ENCODE measurements at places on chromosomes 3 and 15.

DNA sequence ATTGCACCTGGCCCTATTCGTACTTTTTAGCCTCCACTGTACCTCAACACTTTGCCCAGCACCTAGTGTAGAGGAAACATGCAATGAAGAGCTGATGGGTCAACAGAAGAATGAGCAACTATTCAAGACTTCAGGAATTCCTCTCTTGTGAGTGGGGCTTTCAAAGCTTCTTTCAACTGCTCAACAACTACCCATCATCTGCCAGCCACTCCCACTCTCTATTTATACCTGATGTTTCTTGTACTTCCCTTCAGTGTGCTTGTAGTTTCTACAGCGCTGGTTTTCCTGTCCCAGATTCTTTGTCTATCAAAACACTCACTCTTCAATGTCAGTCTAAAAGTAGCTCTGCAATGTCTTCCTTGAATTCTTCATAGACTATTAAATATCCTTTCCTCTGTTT is 168.3 kb upstream of the LPP start:
- DNase-seq: no peak

GRCh38 chr3:107956991-107957900 is 133.6 kb downstream of the CD47 start:
- peak; percentile 82 for DNase-seq

- no peak for DNase-seq
Observed at GRCh38 chr3:171195686-171196085, 169.2 kb upstream of the SLC2A2 start.

- no peak for DNase-seq
Observed at GRCh38 chr3:69352305-69353087, 33.4 kb downstream of the FRMD4B start.

- DNase-seq: no peak
Observed at GRCh38 chr3:185629554-185630181, 43.6 kb downstream of the SENP2 start.

GRCh38 chr3:15973940-15974339 is 176.2 kb upstream of the ANKRD28 start:
- no peak for DNase-seq

DNA sequence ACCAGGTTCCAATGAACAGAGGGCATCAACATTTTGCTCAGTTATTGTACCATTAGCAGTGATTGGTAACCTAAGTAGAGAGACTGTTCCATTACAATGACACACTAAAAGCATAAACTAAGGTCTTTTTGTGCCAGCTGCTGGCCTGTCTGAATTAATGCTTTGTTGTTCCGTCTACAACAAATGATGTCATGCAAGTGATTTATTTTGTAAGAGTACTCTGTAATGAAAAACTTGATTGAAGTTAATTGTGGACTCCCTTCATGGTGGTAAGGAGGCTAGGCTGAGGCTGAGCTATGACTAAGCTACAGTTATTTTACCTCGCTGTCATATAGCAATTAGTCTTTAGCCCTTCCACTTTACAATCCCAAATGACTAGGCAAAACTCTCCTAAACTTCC is 23.2 kb downstream of the RCN2 start:
- no peak for DNase-seq

DNA sequence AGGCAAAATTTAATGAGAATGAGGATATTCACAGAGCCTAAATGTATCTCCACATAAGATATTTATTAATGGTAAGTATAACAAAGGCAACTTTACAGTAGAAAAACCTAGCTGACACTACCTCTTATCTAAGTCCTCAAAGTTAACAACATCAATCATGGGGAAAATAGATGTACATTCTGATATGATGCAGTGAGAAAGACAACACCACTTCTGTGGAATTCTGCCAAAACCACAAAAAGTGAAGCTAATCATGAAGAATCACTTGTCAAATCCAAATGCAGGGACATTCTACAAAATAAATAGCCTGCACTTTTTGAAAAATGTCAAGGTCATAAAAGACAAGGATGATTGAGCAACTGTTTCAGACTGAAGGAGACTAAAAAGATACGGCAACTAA is 27.5 kb upstream of the EOMES start:
- DNase-seq: peak; percentile 28

DNA sequence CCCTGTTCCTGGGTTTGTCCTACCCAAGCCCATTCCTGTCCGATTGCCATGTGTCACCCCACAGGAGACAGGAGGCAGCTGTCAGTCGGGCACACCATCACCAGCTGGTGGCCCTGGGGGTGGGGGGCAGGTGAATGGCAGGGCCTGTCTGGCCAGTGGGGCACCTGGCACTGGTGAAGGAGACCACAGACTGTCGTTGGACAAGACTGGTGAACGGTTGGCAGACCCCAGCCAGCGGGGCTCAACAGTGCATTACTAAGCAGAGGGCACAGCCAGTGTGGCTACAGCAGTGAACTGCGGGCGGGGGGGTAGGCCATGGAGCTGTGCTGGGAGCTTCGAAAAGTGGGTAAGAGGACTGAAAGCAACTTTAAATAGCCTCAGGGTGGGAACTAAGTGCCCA is 2.1 kb downstream of the SEMA7A start:
- DNase-seq: no peak

DNA sequence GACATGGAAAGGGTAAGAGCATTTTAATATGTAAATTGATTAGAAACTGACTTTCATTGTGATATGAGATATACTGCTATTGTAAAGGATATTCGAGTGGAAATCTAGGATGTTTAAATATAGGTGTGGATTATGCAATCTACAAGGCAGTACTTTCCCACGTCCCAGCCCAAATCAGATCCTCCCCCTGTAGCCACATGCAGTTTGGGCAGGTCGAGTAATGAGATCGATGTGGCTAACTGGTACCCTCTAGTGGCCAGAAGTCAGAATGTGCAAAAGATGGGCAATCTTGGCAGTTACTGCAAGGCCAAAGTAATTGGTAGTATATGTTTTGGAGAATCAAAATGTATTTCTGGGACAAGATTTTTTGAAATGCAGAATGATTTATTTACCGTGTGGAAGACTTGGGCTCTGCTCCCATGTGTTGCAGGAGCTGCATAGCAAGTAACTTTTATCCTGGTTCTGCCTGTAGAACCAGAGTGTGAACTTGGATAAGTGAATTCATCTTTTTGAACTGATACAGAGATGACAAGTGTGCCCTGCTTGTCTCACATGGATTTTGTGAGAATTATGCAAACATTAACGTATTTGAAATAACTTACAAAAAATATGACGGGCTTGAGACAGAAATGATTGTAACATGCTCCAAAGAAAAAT is 94.5 kb upstream of the ADAMTSL3 start:
- peak; percentile 88 for DNase-seq

DNA sequence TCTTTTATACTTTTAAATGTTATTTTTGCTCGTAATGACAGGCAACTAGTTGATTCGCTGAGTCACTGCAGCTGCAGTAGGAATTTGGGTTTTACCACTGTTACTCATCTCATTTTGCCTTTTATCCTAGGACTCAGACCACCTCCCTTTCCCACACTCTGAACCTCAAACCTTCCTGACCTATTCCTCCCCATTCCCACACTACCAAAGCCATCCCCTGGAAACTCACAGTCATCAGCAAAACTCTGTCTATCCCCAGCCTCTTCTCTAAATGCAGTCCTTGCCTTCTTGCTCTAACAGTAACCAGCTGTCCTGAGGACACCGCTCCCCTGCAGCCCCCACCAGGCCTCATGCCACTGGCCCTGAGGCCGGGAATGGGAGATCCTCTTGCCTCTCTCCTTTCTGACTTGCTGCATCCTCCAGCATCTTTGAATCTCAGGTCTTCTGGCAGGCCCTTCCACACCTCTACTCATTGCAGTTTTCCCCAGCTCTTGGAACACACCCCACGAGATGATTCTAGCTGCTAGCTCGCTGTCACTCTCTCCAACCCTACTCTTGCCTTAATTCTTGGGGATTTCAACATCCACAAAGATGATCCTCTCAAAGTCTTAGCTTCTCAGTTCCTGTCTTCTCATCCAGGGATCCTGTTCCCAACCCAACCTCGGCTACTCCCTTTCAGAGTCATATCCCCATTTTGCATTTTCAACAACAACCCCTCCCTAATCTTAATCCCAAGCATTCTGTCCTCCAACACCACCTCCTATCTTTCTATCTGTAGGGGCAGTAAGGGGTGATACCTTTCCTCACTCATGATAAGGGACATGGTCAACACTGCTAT is 55.9 kb upstream of the C3orf80 start:
- DNase-seq: peak; percentile 65
